ENCODE measurements at places on chromosomes 4 and X.

- DNase-seq = no peak
Observed at GRCh38 chrX:41043674-41044345, 41.4 kb upstream of the USP9X start.

DNA sequence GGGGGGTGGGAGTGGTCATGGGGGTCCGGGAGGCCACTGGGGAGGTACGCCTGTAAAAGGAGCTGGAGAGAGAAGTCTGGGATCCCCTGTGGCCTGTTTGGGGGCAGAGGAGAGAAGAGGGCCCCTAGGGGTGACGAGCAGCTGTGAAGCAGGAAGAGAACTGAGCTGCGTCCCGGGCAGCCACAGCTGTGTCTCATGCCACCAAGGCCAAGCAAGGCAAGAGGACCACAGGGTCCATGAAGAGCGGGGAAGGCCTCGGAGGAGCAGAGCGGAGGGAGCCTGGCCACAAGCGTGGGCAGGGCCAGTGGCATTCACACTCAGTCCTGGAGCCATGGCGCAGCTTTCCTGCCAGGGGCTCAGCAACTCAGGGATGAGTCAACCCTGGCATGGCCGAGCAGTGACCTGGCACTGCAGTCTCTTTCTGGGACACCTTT lies 13.6 kb upstream of the NAT8L start:
- DNase-seq = no peak

GRCh38 chr4:149555146-149555545 lies 260.5 kb downstream of the IQCM start:
- DNase-seq = no peak

DNA sequence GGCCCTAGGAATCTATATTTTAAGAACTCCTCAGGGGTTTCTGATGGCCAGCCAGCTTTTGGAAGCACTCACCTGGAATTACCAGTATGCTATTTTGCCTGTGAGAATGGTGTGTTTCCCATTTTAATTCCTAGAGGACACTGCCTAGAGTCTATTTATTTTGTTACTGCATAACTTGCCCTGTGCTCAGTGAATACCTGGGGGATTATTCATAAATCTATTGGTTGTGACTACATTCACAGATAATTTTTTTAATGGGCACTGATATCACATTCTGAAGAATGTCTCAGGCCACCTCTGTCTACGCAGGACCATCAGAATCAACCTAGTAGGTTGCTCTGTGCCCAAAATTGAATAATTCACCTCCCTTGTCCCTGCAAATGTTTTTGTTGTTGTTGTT lies 6.7 kb downstream of the ARL13A start:
- no peak for DNase-seq

GRCh38 chrX:84188320-84188834 lies 378 bp upstream of the RPS6KA6 start:
- DNase-seq = no peak

DNA sequence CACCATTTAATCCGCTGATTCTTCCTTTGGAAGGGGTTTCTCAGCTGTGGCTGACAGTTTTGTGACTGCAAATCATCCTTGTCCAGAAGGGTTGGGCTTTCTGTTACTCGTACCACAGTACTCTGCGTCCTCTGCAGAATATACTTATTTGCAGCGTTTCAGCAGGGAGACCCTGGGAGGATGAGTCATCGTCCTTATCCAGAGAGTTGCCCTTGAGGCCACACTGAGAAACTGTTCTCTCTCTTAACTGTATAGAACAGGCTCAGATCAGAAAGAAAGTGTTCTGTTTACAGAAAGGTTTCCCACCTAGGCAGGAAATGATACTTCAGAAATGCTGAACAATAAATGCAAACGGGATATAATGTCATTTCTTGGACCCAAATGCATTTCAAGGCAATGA lies 47.8 kb upstream of the DDX53 start:
- no peak for DNase-seq

DNA sequence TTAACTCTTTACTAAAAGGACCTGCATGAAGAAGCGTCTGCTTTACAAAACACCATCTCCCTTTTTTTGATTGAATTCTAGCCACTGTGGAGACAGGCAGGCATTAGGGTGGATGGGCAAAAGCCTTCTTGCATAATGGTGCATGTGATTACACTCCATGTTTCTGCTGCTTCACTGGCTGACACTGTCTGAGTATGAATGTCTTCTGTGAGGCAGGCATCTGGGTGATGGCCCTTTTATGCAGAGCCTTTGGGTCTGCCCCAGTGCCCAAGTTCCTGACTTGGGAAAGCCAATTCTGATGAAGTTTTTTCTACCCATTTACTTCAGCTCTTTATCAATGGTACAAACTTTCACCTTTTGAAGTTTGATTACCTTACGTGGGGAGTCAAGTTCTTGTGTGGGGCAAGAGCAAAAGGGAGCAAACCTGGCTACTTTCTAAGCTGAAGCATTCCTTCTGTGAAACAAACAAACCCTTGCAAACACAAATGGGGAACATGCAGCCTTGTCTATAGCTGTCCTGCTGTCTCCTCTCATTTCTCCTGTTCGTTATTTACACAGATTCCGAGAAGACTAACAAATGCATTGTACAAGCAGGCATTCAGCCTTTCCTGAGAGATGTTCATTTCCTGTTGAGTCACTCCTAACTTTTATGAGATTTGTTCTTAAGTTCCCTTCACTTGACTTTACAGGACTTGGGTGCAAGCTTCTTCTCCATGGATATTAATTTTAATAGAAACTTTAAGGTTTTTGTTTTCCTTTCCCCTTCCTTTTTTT lies 301.9 kb downstream of the TLL1 start:
- DNase-seq = no peak

GRCh38 chr4:4260185-4260751 lies 12.2 kb upstream of the TMEM128 start:
- no peak for DNase-seq

DNA sequence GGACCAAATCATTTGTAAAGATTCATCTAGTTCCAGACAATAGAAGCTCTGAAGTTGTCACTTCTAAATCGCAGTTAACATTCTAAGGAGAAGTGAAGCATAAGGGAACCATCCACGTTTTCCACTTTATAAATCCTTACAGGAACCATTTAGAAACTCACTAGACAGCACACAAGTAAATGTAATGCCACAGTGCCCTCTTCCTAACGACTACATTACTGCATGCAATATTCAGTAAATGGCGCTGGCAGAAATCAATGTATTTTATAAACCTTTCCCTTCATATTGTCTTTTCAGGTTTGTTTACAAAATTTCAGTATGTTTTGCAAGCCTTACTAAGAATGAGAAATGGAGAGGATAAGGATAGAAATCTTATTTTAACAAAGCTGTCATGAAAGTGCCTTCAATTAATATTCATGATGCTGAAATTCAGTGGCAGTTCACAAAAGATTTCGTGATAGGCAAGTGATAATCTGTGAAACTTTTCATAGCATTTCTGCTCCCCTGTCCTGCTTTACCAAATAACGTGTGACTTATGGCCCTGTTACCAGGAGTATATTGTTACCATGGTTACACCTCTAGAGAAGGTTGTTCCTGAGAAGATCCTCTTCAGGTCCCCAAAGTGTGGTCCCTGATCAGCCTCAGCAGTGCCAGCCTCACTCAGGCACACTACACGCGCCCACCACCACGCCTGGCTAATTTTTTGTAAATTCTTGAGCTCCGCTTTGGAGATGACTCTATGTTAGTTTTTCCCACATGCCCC lies 54.2 kb downstream of the TMA16 start:
- no peak for DNase-seq

GRCh38 chr4:150590631-150591030 lies 8.7 kb downstream of the MAB21L2 start:
- DNase-seq = no peak

DNA sequence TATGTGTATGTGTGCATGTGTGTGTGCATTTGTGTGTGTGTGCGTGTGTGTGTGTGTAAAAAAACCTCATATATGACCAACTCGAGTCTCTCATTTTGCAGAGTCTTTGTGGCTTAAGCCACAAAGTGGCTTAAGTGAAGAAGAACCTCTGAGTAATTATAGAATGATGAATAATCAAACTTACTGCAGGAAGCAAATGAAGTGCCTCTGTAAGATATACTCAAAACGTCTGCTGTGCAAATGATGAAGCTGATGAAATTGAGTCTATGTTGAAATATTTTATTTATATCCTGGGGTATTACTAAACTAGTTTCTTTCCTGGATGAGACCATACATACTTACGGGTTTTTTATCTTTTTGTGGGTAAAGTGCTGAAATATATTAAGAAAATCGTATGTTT lies 1198.7 kb downstream of the PCDH7 start:
- DNase-seq = no peak

- DNase-seq = no peak
Observed at GRCh38 chr4:165668694-165669093, 204.3 kb upstream of the TLL1 start.

DNA sequence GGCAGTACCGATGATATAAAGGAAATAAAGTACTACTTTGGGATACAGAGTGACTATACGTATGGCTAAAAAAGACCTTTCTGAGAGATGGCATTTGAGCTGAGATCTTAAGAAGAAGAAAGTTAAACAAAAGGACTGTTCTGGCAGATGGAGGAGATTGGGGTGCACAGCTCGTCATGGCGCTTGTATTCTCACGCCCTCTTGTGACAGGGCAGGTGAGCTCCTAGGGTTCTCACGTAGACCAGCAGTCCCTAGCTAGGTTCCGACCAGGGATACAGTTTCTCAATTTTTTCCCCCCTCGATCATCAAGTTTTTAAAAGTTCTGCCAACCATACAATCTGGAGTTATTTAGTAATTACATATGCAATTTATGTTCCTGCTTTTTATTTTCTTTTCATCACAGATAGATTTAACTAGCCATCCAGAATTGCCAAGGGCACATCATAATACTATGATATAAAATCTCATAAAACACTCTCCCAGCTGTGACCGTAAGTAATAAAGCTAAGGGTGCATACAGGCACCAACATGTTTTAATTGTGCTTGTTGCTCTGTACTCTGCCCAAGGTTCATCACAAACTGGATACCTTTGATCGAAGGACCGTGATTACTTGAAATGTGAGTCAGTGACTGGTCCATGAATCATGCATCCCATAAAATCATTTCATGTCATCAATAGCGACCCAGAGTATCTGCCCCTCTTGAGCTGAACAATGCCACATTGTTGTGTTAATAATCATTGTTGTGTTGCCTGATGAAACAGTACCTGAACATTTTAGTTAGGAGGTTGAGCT lies 69.4 kb upstream of the ZNF518B start:
- no peak for DNase-seq

DNA sequence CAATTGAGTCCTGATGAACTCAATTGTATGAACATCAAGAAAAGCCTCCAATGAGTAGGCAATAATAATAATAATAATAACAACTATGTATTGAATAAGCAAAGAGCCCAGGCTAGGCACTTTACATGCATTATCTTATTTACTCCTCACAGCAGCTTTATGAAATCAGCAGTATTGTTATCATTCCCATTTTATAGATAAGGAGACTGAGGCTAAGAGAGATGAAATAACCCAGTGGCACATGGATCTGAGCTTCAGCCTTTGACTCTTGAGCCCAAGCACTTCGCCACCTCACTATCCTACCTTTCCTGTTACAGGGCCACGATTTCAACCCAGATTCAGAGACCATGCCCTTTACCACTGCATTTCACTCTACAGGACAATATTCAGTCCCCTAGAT lies 3.2 kb downstream of the RAB33A start:
- no peak for DNase-seq

- no peak for DNase-seq
Observed at GRCh38 chr4:14415146-14415545, 587.1 kb upstream of the CPEB2 start.

GRCh38 chr4:14272206-14272605 lies 644.7 kb upstream of the BOD1L1 start:
- no peak for DNase-seq

GRCh38 chr4:67470871-67471270 lies 74.4 kb downstream of the CENPC start:
- DNase-seq = no peak

DNA sequence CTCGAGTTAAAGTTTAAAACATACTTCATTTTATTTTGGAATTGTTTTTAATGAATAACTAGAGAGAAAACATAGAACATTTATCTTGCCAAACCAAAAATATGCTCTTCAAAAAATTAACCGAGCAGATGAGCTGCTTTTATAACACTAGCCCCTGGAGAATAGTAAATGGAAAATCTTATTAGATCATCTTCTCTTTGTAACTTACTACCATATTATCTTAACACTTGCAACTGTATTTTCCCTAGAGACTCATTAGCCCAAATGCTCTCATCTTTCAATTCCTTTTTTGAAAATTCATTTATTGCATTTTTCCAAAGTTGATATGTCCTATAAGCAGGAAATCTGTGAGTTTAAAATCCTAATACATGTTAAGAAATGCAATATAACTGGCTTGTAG lies 143.3 kb downstream of the CAMK2D start:
- no peak for DNase-seq

GRCh38 chr4:127993151-127993550 lies 27.9 kb downstream of the ABHD18 start:
- DNase-seq = no peak

- DNase-seq = no peak
Observed at GRCh38 chr4:1577822-1578217, 106.3 kb downstream of the FAM53A start.

DNA sequence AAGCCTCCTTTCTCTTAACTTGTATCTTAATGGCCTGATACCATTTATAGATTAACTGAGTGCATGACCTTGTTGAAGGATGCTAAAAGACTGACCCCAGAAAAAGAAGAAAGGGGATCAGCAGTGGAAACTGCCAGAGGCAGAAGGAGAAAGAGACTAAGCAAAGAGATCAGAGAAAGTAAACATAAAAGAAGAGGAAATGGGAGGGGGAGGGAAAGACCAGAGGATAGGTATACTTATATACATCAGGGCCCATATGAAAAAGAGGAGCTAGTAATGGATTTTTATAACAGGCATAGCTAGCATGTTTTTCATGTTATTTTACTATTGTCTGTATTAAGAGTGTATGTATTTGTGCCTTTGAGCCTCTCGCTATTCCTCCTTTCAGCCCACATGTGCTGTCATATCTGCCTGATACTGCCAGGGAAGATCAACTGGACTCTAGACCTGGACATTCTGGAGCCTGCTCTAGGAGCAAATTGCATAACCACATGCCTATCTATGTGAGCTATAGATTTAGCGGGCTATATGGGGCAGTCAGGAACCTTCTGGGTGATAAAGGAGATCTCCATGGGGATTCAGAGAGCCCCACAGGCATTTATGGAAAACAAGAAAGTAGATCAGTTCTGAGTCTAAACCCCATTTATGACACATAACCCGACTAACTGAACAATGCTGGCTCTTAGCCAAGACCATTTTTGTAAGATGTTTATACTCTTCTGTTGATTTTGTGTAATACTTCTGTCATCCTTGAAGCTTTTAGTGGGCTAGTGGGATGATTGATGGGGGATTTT lies 13.4 kb upstream of the SNX12 start:
- DNase-seq = no peak
